ENCODE measurements at places on chromosomes 11 and 22.
A peak's percentile ranks its signal among the peaks of the same experiment; 100 is the strongest.

DNA sequence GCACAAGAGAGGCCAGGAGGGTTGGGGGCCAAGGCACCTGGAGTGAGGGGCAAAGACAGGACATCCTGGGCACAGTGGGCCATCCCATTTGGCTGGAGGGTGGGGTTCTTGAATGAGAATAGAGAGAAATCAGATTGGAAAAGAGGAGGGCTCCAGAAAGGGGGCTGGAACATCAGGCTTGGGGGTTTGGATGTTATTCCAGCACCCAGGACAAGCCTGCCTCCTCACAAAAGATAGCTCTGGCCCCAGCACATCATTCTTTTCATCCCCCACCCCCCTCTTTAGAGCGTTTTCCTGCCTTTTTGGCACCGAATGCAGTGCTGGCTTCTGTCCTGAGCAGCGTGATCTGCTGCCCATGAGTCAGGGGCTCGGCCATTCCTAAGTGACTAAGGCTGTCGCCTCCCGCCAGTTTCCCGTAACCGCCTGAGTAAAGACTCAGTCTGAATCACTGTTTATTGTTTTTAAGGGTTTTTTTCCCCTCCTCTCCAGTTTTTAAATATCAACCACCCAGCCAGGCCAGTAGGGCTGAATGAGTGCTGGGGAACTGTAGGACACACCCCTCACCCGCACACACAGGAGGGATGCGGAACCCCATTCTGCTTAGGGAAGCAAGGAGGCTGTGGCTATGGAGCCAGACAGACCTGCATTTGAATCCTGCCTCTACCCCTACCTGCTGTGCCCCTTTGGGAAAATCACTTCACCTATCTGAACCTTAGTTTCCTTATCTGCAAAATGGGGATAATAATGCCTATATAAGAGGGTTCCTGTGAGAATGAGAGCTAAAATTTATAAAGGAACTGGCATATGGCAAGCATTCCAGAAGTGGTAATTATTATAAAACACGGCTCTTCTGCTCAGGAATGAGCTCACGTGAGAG is 32.4 kb upstream of the NAV2 start:
- peak; percentile 59 for DNase-seq

- no peak for DNase-seq
These were observed 64.9 kb downstream of the SPECC1L start for GRCh38 chr22:24335496-24335895.

DNA sequence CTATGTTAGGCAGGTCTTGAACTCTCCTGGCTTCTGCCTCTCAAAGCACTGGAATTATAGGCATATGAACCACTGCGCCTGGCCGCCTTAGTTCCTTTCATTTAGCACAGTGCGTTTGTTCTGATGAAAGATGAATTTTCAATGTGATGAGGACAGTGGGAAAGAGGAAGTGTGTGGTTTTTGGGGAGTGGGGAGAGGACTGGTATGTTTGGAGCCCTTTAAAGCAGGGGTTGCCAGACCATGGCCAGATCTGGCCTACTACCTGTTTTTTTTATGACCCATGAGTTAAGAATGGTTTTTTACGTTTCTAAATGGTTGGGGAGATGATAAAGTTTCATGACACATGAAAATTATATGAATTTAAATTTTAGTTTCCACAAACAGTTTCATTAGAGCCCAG is 12.5 kb downstream of the ATXN10 start:
- DNase-seq: no peak

DNA sequence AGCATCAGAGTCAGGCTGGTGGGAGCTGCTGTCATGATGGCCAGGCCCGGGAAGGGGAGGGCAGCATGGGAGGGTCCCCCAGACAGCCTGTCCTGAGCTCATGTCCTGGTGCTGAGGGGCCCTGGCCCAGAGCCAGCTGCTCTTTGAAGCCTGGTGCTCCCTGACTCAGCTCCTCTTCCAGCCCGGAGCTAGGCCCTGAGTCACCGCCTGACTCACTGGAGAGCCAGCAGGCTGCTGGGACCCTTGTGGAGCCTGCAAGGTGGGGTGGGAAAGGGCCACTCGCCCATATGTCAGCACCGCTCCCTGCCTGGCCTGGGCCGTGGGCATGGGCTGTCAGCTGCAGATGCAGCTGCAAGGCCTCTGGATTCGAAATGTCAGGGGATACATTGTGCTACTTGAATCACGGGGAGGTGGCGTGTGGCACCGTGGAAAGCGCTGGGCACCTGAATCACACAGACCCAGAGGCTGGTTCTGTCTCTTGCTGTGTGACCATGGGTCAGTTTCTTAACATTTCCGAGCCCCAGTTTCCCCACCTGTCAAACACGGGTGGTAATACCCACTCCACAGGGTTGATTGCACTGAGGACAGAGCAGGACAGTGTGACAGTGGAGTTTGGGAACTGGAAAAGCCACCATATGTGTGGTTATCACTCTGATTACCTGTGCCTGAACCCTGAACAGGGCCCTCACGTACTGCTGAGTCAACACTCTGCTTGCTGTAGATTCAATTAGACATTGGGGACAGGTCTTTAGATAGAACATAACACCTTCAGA is 4.4 kb downstream of the CACNA1I start:
- DNase-seq: peak; percentile 65

GRCh38 chr22:22022947-22023534 is 40.5 kb upstream of the TOP3B start:
- DNase-seq: no peak

DNA sequence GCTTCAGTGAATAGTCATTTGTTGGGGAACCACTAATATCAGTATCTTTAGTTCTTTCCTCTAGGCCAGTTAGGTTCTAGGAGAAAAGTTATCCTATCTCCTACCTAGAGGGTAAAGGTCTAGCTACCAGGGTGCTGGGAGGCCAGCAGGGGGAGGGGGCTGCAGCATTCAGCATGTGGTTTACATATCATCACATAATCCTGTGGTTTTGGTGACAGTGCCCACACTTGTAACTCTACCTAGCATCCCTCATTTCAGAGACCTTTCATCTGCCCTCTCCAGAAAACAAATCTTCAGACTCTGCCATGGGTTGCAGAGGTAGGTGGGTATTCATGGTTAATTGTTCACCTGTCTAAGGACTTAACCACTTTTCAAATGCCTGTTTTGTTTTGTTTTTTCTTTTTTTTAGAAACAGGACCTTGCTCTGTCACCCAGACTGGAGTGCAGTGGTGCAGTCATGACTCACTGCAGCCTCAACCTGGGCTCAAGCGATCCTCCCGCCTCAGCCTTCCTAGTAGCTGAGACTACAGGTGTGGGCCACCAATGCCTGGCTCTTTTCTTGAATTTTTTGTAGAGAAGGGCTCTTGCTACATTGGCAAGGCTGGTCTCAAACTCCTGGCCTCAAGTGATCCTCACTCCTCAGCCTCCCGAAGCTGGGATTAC is 146.8 kb downstream of the ENTHD1 start:
- no peak for DNase-seq

DNA sequence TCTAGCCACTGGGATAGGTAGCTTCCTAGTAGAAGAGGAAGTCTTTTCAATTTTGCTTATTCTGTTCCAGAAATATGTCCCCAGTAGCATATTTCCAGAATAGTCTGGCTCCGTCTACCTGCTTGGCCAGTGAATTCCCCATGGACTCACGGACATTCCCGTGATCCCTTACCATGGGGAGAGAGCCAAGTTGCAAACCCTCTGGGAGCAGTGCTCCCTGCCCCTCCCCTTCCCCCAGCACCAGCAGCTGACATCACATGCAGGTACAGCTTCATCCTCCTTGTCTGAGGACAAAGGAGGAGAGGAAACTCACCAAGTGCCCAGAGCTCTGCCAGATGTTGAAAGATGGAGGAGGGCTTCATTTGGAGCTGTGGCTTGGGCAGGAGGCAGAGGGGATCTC is 61.2 kb downstream of the GRAMD1B start:
- DNase-seq: no peak

DNA sequence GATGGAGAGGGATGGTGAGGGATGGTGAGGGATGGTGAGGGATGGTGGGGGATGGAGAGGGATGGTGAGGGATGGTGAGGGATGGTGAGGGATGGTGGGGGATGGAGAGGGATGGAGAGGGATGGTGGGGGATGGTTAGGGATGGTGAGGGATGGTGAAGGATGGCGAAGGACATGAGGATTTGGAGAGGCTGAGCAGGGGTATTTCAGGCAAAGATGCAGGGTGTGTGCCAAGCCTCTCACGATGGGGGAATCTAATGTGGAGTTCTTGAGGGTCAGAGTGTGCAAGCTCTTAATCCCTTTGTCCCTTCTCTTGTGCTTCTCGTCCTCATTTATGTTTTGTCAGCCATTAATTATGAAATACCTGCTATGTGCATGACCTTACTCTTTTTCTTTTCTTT is 7.5 kb upstream of the PLA2G6 start:
- DNase-seq: no peak

GRCh38 chr11:68053981-68054812 is 15.4 kb downstream of the TCIRG1 start:
- no peak for DNase-seq

DNA sequence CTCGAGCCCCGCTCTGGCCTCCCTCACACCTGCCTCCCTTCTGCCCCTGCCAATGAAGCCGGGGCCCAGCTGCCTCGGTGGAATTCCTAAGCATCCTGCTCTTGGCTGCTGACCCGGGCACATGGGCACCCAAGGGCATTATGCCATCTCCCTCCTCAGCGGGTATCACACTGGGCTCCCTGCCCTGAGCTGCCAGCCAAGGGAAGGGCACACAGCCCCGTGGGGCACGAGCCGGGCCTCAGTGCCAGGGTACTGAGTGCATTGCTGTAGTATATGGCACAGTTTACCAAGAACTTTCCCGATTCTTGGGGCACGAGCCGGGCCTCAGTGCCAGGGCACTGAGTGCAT is 43.8 kb upstream of the JAM3 start:
- DNase-seq: no peak

DNA sequence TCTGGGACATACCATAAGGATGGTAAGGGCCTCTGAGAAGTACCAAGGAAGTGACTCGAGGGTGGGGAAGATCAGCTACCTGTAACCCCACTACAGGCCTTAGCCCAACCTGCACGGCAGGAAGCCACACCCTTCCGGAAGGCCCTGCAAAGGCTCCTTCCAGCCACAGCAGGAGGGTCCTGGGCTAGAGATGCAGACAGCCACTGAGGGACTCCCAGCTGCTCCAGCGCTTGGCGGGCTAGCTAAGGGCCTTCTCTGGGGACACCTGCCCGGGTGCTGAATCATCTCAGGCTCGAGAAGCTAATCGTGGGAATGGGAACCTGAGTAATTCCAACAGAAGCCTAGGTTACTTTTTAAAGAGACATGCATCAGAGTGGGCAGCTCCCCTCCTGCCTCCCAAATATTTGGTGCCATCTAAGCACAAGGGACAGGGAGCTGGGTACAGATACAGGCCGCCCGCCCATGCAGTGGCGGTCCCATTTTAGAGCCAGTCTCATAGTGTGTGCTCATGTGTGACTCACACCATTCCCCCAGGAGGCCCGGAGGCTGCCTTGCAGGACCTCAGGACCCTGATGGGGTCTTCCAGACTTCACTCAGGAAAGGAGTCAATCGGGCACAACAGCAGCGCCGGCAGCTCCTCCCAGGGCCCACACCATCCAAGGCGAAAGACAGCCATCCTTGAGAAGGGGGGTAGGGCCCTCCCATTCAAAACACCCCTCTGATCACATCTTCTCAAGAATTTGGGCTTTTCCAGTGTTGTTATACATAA is 8.0 kb downstream of the MYH9 start:
- DNase-seq: no peak

DNA sequence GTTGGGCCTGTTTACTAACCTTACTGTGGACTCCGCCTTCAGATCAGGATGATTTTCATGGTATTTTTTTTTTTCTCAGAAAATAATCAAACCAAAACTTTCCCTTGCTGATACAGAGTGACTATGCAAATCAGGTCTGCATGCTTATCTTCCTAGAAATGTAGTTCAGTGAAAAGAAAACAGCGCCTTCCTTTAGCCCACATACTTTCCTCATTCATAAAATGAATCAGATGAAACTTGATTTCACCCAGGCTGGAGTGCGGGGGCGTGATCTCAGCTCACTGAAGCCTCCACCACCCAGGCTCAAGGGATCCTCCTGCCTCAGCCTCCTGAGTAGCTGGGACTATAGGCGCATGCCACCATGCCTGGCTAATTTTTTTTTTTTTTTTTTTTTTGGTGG is 26.0 kb downstream of the ZNRF3 start:
- DNase-seq: no peak

- no peak for DNase-seq
These were observed 76.0 kb downstream of the TRIM29 start for GRCh38 chr11:120061761-120062560.

DNA sequence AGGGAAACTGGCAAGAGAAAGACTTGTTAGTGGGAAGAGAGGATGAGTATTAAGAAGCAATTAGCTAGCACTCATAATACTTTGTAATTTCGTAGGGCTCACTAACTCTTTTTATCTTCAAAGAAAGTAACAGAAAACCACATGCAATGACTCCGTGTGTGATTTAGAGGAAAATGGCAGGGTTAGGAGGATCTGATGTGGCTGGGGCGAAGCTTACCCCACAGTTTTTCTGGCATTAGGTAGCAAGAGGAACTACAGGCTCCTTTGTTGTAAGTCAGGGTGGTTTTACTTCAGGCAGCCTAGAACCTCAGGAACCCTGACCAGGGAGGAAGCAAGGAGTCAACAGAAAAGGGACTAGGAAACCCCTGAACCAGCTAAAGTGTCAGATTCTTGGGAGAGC is 89.7 kb downstream of the SPON1 start:
- DNase-seq: no peak

- no peak for DNase-seq
These were observed 780 bp upstream of the SLC15A3 start for GRCh38 chr11:60952742-60953170.

- no peak for DNase-seq
These were observed 10.3 kb downstream of the EIF4G2 start for GRCh38 chr11:10798330-10798928.

GRCh38 chr22:34622602-34623001 is 443.4 kb upstream of the ISX start:
- no peak for DNase-seq
